ENCODE measurements at places on chromosomes 11 and 22.

GRCh38 chr11:92861634-92862033, 107.8 kb upstream of the MTNR1B start:
- DNase-seq = no peak

GRCh38 chr22:48950151-48950915, 877.3 kb downstream of the BRD1 start:
- DNase-seq = peak; percentile 24

DNA sequence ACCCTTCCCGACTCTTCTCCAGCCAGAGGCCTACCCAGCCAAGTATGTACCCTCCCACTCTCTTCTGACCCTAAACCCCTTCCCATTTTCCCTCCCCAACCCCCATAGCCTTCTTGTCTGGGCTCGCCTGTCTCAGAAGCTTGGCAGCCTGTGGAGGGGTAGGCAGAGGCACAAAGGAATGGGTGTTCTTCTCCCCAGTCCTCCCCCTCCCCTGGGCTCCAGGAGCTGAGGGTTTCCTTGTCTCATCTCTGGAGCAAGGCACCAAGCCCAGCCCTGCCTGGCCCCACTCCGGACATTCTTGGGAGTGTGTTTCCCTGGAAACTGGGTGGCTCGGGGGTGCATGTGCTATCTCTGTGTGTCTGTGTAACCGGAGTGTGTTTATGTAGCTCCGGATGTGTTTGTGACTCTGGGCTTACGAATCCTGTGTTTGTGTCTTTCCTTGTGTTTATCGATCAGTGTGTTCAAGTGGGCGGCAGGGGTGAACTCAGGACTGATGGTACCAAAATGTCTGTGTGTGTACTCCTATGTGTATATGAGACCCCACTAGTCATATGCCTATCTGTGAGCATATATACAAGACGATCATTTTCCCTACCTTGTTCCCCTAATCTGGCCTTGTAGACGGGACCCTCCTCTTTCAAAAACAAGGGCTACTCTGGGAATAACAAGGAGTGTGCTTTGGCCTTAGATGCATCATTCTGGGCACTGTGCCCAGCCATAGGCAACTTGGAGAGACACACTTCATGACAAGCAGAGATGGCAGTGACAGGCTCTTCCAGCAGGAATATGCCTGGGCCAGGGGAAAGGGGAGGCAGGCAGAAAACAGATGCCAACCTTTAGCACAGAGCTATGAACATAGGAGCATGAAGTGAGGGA, 10.9 kb downstream of the PHLDB1 start:
- peak; percentile 84 for DNase-seq

DNA sequence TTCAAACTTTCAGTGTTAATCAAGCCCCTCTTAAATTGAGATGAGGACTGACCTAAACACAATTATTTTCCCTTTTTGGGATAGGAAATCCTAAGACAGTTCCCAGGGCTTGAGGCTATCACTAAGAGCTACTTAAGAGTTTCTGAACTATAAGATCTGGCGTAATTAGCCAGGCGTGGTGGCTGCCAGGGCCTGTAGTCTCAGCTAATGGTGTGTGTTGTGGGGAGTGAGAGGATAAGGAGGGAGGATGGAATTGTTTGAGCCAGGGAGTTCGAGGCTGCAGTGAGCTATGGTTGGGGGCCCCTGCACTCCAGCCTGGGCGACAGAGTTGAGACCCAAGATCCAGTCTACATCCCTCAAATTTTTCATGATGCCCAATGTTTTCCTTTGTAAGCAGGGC, 23.5 kb upstream of the EXPH5 start:
- DNase-seq = no peak

GRCh38 chr11:104895634-104896033, 2.6 kb downstream of the CASP12 start:
- no peak for DNase-seq

- DNase-seq = peak; percentile 64
These were observed 145.1 kb downstream of the SWAP70 start for GRCh38 chr11:9808943-9809342.

DNA sequence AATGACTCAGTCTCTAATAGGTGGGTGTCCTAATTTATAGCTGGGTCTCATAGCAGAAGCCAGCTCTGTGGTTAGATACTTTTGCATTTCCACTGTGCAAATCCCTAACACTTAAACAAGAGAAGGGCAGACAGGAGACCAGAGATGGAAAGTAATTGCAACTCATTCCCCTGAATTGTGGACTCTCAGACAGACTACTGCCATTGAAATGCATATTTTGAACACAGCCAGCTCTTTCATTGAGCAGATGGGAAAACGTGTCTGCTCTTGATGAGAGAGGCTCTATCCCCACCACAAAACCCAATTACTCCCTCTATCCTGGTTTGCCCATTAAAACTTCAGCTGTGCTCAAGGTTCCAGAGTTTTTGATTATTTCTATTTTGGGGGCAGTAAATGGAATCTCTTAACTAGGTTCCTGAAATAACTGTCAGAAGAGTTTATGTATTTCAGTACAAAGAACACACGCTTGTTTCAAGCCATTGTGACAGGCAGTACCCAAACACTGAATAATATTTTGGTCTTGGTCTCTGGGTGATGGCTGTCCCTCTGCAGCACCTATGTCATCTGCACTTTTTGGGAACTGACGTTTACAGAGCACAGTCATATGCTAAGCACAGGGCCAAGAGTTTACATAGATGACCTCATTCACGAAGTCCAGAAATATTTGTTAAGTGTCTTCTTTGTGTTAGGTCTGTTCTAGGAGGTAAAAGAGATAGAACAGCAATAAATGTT, 41.7 kb downstream of the FAM227A start:
- DNase-seq = peak; percentile 20

DNA sequence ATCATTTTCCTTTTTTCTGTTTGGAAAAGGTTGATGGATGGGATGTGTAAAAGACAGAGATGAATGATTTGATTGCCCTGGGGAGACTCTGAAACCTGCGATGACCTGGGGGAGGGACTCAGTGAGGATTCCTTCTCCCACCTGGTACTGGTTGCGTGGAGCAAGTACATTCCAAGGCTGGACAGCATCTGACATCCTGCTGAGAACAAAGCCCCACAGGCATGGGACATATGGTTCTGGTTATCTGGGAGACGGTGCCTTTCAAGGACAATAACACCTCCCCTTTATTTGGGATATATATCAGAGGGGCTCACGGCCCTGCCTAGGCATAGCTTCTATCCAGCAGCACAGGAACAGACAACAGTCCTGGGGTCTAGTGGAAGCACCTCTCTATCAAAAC, 527.8 kb downstream of the METTL15 start:
- no peak for DNase-seq

DNA sequence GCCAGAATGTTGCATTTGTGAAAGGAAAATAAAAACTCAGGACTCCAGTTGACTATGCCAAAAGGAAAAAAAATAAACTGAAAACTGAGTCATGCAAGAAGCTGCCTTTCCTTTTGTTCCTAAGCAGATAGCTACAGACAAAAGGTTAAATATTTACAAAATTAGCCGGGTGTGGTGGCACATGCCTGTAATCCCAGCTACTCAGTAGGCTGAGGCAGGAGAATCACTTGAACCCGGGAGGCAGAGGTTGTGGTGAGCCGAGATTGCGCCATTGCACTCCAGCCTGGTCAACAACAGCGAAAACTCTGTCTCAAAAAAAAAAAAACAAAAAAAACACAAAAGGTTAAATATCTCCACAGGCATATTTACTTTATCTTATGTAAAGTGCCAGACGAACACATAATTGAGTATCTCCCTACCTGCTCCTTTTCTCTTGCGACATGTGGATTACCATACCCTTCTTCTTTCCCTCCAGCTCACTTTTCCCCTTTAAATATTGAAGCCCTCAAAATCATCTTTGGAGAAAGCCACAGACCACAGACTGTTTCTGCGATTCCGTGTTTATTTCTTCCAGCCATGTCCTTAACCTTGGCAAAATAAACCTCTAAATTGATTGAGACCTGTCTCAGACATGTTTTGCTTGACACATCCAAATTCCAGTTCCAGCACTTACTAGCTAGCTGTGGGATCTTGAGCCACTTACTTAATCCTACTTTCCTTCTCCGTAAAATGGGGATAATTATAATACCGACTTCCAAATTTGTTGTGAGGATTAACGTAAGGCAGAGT, 2.3 kb upstream of the SMPD1 start:
- DNase-seq = no peak

DNA sequence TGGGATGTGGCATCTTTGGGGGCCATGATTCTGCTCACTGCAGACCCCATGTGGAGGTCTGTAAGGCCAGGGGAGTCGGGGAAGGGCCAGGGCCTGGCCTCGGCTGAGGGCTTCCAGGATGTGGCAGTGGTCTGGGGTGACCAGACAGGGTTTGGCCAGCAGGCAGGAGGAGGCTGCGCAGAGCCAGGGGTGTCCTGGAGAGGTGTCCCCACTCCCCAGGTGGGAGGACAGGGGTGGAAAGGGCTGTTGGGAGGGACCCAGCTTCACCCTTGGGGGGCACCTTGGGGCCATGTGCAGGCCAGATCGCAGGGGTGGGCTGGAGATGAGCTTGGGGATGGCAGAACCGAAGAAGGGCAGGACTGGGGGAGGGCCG, 3.4 kb downstream of the PANX2 start:
- DNase-seq = no peak

DNA sequence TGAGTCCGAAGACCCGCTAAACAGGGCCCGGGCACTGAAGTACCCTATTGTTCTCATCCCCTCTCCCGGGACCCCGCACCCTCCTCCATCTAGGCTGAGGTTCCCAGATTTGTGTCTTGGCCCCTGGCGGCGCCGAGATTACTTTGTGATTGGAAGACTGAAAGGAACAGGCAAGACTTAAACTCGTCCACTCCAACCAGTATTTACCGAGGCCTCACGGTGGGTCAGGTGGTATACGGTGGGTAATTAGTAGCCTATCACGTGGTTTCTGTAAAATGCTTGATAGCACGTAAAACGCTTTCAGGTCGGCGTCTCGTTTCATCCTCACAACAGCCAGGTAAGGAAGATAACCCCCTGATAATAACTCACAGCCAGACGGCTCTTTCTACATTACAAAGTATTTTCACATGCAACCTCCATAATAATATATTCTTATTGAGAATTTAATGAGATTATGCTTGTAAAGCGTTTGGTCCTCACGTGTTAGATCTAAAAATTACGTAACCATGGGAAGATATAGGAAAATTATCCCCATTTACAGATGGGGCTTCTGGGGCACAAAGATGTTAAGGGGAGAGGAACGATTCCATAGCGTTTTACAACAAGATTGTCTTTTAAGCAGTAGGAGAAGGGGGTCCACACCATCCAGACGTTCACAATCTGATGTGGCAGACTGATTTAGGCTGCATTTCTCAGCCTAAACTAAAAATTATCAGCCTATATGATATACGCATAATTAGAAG, 642 bp upstream of the PIK3C2A start:
- DNase-seq = peak; percentile 44

- DNase-seq = no peak
These were observed 50.6 kb downstream of the FAM181B start for GRCh38 chr11:82683029-82683428.

DNA sequence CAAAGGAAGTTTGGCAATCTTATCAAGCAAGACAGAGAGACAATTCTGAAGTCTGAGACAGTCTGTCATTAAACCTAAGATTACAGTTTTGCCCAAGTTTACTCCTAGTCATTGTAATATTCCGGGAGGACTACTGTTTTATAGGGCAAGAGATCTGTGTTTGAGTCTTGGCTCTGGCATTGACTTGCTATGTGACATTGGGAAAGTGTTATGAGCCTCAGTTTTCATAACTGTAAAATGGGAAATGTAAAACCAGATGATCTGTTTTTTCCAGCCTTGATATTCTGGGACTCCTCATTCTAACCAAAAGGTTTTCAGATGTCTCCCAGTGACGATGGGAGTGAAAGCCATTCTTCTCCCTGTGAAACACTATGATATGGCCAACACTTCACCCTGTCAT, 24.3 kb upstream of the SLCO2B1 start:
- DNase-seq = no peak

- no peak for DNase-seq
These were observed 93.2 kb downstream of the EXT2 start for GRCh38 chr11:44188643-44189042.

DNA sequence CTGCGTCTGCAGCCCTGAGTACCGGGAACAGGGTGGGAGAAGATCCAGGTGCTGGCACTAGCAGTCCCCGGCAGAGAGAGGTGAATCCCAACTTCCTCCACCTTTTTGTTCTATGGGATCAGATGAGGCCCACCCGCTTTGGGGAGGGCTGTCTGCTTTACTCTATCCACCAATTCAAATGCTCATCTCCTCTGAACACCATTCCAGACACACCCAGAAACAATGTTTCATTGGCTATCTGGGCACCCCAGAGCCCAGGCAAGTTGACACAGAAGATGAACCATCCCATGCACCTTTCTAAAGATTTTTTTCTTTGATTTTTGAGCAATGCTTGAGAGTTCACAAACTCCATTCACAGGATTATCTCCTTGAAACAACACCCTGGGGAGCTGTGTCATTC, 78.0 kb downstream of the PARVB start:
- no peak for DNase-seq

DNA sequence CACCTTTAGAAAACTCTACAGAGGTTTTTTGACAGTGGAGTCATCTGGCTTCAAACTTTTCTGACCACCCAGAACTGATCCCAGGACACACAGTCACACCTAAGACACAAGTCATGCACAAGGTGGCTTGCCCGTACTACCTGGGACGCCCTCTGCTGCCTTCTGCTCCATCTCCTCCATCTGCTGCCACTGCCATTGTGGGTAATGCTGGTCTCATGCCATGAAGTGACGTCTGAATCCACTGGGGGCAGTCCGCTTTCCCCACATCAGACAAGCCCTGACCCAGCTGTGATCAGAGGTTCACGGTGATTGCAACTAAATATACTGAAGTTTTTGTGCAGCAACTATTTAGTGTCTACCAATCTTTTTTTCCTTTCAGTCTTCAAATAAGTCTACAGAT, 5.4 kb upstream of the NDUFS8 start:
- peak; percentile 25 for DNase-seq

DNA sequence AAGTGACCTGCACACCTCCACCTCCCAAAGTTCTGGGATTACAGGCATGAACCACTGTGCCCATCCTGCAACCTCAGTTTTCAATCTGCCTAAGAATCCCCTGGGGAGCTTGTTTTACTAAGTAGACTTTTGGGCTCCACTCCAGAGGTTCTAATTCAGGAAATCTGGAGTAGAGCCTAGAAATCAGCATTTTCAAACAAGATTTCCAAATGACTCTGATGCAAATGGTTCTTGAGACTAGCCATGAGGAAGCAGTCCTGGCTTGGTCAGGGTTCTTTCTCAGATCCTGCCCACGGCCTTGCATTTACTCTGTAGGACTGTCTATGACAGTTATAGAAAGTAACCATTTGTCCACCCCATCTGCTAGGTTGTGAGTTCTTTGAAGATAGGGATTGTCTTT, 1.6 kb upstream of the KCNE3 start:
- DNase-seq = no peak

GRCh38 chr22:44802956-44803355, 50.6 kb downstream of the ARHGAP8 start:
- no peak for DNase-seq

All from fibroblast of skin of back (primary cell).